NCI-H460 (cell line): ENCODE measurements at places on chromosomes 2 and 18.

DNA sequence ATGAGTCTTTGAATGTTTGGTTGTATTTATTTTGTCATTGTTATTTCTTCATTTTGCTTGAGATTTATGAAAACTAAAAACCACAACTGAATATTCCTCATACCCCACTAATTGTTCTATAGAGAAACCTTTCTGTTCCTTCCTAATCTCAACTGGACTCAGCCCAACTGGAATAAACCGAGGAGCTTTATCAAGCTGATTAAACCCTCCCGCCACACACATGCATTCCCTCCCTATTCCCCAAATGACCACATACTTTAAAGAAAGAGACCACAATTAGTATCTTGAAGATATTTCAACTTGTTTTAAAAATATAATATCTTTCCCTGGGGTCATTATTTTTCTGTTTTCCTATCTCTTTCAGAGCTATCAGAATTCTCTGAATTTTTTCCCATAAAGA lies 107.5 kb downstream of the OSR1 start:
- DNase-seq: no peak

GRCh38 chr2:208279236-208279635 lies 13.2 kb downstream of the PIKFYVE start:
- no peak for DNase-seq

DNA sequence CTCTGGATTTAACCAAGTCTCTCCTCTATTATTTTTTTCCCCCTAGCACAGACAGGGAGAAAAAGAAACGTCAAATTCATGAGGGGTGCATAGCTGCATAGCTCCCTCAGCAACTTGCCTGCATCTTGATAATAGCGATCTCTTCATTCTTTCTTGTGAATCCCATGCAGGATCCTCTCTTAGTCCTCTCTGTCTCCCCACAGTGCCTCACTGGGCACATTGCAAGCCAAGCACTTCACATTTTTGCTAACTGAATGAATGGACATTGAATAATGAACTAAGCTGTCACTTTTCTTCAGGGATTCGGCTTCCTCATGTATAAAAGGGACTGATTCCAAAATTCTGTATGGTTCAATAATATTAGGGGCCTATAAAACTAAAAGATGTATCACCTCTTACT lies 2.9 kb upstream of the EPB41L3 start:
- peak; percentile 62 for DNase-seq

GRCh38 chr18:13222856-13223281 lies 4.3 kb downstream of the LDLRAD4 start:
- no peak for DNase-seq

GRCh38 chr2:241863536-241863954 lies 4.9 kb upstream of the PDCD1 start:
- DNase-seq: no peak

DNA sequence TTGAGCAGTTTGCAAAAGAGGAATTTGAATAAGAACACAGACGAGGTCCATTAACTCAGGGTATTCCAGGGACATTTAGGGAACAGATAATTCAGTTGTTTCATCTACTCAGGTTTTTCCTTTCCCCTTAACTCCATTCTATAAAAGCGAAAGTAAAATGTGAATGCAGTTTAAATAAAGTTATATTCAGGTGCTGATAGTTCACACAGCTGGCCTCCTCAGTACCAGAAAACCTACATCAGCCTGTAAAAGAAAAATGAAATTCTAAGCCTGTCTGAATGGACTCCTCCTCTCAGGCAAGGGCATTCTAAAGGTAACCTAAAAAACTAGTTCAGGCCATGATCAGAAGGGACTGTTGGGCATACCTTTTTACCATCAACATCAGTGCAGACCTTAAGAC lies 873.8 kb downstream of the SUCLG1 start:
- no peak for DNase-seq

- DNase-seq: peak; percentile 98
Measured at GRCh38 chr2:174487108-174487819, 435 bp upstream of the GPR155 start.

DNA sequence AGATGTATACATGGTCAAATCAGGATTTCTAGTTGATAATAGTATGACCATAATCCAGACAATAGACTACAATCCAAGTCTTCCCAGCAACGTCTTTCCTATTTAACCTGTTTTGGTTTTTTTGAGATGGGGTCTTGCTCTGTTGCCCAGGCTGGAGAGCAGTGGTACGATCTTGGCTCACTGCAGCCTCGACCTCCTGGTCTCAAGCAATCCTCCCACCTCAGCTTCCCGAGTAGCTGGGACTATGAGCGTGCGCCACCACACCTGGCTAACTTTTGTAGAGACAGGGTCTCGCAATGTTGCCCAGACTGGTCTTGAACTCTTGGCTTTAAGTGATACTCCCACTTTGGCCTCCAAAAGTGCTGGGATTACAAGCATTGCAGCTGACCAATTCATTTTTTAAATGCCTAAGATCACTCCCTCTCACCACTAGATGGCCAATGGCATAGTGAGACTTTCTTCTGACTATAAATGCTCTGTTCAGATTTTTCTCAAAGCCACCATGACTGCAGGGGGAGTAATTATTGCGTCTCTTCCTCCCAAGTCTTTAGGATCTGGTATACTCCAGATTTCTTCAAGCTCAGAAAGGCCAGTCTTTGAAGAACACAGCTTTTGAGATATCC lies 47.6 kb downstream of the HNRNPLL start:
- no peak for DNase-seq

DNA sequence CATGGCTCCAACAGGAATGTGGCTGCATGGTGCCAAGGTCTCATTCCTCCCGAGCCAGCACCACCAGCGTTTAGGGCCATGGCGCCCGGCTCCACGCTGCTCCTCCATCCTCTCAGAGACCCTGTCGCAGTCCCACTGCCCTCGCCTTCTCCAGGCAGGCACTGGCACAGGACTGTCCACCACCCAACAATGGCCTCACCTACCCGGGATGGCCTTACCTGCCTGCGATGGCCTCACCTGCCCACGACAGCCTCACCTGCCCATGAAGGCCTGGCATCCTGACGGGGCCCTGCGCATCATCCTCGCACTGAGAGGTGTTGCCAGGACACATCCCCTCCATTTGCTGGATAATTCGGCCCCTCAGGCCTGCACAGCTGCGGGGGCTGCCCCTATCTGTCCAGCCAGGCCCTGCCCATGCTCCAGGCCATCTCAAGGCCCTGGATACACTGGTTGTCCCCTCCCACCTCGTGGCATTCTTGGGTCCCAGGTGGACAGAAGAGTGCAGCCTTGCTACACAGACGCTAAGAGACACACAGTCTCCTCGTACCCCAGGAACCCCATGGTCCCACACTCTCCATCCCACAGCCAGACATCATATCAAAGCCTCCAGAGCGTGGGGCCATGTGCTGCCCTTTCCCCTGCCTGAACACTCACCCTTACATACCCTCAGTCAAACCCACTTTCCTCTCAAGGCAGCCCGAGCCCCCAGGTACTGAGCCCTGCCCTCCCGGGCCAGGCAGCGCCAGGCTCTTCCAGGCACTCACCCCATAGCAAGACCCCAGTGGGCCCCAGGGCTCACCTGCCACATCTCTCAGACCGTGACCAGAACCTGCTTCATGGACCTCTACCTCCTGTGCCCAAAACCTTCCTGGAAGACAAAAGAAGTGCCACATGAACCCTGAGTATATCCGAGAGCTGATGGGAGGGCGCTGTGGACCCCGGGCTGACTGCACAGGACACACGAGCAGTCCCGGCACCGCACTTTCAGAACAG lies 268.6 kb downstream of the EIPR1 start:
- no peak for DNase-seq

GRCh38 chr18:48326901-48327675 lies 82.1 kb downstream of the ZBTB7C start:
- DNase-seq: no peak

DNA sequence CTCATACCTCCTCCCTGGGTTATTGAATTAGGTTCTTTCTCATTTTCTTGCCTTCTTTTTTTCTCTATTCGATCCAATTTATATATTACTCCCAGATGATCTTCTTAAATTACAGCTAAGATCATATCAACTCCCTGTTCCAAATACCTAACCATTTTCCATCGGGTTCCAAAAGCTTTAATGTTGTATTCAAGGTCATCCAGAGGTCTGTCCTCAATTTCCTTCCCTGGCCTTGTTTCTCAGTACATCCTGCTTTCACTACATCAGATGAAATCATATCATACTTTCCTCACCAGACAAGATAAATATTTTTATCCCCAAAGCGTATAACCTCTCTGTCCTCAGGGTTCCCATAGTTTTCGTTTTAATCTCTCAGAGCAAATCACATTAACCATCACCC lies 36.3 kb upstream of the GREB1L start:
- DNase-seq: no peak

- DNase-seq: no peak
Measured at GRCh38 chr2:207871506-207871905, 101.8 kb upstream of the FZD5 start.

GRCh38 chr2:137960223-137960622 lies 4.0 kb upstream of the HNMT start:
- no peak for DNase-seq

DNA sequence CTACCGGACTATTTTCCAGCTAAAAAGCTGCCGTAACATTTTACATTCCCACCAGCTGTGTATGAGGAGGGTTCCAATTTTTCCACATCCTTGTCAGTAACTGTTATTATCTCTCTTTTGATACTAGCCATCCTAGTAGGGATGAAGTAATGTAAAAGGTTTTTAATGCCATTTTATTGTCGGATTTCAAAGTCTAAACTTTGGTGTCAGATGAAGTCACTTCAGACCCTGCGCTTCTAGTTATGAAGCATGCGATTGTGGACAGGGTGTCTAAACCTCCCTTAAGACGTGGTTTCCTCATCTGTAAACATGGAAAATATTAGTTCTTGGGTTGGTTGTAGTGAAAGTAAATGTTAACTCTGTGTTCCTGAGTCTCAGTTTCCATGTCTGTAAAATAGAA lies 4.7 kb downstream of the DGKD start:
- DNase-seq: no peak

- no peak for DNase-seq
Measured at GRCh38 chr2:55063226-55063625, 13.0 kb upstream of the RTN4 start.

DNA sequence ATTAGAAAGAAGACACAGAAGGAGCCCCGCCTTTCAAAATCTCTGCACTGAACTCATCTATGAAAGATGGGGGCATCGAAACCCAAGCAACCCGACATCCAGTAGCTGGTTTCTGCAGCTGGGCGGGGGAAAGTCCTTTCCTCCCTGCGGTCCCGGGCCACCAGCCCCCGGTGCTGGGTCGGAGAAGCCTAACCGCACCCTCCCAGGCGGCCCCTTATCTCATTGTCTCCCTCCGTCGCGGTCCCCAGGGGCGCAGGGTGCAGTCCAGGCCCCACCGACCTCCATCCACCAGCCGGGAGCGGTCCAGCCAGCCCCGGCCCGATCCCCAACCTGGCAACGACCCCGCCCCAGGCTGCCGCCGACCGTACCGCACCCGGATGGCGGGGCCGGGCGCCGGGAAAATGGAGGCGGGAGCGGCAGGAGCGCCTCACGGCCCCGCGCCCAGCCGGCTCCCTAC lies 452 bp downstream of the RAPH1 start:
- DNase-seq: no peak

- DNase-seq: no peak
Measured at GRCh38 chr18:52979892-52980291, 639.9 kb downstream of the DCC start.

- DNase-seq: no peak
Measured at GRCh38 chr2:22485486-22485885, 899.5 kb upstream of the KLHL29 start.

DNA sequence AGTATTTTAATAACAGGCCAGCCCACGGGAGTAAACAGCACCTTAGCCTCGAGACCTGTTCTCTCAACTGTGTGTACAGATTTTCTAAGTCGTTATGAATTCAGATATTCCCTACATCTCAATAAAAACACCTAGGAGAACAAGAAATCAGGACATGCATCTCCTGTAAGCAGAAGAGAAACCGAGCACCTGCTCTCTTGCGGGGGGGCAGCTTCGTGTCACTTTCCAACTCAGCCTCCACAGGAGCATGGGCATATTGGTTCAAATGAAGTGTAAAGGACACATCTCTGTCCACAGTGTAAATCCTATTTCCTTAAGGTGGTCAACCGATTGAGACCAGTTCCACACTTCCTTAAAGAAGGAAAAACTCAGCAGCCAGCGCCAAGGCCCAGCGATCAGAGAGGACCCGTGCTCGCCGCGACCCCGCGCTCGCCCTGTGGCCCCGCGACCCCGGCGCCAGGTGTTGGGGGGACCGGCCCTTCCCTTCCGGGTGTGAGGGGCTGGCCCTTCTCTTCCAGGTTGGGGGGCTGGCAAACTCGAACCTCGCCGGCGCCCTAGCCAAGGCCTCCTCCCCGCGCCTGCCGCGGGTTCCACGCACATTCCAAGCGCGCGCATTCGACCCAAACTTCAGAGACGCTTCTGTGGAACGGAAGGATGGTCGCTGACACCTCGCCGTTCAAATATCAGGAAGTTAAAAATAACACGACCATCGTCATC lies 652 bp downstream of the SH3YL1 start:
- no peak for DNase-seq

GRCh38 chr2:12044857-12045256 lies 298.4 kb downstream of the LPIN1 start:
- DNase-seq: no peak

- no peak for DNase-seq
Measured at GRCh38 chr2:30225131-30225762, 6.1 kb upstream of the LBH start.

DNA sequence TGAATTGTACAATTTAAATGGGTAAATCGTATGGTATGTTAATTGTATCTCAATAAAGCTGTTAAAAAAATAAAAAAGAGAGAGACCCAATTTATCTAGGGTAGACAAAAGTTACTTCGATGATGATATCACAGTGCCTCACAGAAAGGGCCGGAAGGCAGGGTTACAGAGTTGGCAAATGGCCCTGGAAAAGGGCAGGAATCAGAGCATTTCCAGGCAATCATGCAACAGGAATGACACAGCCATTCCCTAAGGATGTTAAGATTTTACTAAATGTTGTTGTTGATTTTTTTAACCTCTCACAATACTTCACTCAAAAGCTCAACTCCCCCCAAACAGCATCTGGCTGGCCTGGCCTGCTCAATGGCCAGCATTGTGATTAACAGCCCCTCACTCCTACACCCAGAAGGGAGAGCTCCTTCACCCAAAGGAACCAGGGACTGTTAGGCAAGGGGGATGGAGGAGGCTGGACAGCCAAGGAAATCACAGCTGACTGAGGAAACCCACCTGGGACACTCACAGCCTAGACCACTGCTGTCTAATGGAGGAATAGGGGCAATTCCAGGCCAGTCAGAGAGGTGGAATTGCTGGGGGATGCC lies 7.7 kb upstream of the SP100 start:
- no peak for DNase-seq
